ENCODE measurements at places on chromosomes 6 and 20.
A peak's percentile ranks its signal among the peaks of the same experiment; 100 is the strongest.

DNA sequence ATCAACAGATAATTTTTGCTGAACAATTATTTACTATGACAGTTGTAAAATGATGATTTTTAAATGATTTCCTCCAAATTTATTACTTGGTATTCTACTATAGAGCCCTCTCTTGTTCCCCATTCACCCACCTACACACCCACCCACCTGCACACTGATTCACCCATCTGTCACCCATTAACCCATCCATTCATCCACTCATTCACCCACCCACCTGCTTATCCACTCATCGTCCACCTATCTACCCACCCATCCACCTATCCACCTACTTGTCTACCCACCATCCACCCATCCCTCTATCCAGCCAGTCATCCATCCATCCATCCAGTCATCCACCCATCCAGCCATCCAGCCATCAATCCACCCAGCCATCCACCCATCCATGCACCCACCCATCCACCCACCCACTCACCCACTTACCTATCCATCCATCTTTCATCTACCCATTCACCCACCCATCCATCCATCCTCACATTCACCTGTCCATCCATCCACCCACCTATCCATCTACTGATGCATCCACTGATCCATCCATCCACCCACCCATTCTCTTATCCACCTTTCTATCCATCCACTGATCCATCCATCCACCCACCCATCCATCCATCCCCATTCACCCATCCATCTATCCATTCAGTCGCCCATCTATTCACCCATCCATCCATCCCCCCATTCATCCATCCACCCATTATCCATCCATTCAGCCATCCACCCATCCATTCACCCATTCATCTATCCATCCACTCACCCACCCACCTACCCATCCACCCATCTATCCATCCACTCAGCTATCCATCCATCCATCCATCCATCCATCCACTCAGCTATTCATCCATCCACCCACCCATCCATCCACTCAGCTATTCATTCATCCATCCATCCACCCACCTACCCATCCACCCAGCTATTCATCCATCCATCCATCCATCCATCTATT lies 72.0 kb downstream of the SYNJ2 start:
- DNase-seq: no peak

DNA sequence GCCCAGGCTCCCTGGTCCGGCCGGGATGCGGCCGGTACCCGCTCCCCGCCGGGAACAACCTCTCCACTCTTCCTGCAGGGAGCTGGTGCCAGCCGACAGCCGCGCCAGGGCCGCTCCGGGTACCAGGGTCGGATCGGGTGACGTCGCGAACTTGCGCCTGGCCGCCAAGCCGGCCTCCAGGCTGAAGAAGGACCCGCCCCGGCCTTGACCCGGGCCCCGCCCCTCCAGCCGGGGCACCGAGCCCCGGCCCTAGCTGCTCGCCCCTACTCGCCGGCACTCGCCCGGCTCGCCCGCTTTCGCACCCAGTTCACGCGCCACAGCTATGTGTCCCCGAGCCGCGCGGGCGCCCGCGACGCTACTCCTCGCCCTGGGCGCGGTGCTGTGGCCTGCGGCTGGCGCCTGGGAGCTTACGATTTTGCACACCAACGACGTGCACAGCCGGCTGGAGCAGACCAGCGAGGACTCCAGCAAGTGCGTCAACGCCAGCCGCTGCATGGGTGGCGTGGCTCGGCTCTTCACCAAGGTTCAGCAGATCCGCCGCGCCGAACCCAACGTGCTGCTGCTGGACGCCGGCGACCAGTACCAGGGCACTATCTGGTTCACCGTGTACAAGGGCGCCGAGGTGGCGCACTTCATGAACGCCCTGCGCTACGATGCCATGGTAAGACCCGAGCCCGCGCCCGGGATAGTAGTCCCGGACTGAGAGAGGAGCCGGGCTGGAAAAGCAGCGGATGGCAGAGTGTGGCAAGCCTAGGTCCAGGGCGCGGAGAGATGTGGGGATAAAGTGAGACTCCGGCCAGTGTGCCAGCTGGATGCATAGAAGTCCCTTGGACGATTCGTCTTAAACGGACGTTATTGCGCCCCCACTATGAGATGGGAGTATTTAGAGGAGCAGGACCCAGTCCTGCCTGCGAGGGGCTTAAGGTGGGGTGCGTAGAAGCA lies at the start of gene NT5E:
NT5E (plus strand) TSS at position 266 of the 942 bp plus-strand sequence; CDS start at position 323, 57 bp downstream.
- DNase-seq: no peak

DNA sequence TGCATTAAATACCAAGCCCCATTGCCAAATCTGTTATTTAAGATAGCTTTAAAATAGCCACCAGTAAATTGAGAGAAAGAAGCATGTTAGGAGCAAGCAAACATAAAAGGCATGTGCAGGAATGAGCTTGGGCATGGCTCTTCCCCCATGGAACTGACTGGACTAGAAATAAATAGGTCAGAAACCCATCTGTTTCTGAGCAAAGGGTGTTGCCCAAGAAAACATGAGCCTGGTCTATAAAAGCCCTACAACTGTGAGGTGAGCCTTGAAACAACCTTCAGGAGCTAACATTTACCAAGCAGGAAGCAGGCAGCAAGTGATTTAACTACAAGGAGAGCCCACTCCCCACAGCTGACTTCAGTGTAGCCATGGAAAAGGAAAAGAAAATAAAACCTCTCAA lies 126.3 kb downstream of the C6orf118 start:
- DNase-seq: no peak

DNA sequence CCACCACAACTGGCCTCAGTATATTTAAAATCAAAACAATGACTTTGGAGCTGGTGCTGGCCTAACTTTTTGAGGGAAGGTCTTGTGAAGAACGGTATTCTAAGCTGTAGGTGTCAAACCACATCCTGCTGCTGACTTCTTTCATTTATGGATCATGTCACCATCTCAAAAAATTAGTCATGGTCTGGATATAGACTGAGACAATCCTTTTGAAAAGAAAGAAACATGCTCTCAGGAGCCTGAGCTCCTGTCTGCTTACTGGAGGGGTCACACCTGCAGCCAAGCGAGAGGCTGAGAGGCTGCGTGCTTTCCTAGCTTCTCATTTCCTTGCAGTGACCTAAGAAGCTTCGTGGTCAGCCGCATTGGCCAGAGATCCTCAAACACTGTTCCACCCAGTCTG lies 55.2 kb downstream of the TIAM2 start:
- no peak for DNase-seq

- DNase-seq: no peak
Measured at GRCh38 chr6:79404261-79404660, 133.0 kb downstream of the LCA5 start.

DNA sequence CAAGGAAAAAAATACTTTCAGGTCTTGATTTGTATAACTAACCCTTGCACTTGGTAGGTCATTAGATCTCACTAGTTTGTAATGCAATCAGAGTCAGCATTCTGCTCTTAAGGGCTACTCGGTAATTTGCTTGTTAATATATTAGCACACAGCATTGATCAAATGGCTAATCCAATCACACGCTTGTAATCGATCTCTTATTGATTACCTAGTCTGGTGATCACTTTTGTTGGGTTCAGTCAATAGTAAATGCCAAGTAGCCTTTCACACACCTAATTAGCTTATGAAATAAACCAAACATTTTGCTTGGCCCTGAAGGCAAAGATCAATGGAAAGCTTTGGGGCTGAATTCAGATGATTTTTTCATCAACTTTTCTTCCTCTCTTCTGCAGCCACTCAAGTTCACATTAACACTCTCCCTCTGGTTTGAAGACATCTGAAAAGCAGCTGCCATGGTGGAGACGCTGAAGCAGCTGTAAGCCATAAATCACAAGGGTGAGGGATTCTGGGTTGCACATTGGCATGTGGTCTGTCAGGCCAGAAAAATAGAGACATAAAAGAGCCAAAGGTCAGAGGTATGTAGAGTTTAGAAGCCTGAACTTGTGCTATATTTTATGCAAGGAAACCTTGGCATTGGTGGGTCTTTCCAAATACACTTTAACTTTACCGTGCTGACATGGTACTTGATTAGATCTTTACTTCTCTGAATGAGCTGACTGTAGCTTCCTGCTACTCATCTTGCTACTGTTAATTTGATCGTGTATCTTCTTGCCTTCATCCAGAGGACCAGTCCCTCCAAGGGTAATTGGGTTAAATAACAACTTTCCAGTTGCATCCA lies 234.4 kb downstream of the SIM1 start:
- no peak for DNase-seq

DNA sequence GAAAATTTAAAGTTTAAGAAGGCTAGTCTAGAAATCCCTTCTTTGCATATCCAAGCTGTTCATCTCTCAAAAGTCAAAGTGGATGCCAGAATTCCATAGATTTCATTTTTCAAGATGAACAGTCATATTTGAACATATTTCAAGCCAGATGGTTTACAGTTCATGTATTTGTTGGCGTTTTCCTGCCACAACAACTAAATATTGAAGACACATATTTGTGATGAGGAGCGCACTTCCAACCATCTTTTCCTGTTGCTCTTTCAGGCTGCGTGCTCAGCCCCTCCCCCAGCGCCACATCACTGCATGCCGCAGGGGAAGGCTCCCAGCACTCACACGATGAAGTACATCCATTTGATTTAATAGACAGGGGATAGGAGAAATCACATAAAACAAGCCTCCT lies 5.9 kb upstream of the NOX3 start:
- no peak for DNase-seq

- no peak for DNase-seq
Measured at GRCh38 chr20:57922083-57922482, 212.3 kb upstream of the PMEPA1 start.

- DNase-seq: peak; percentile 16
Measured at GRCh38 chr6:137949686-137950390, 82.8 kb downstream of the TNFAIP3 start.

GRCh38 chr6:99822741-99823512 lies 171.1 kb downstream of the MCHR2 start:
- peak; percentile 78 for DNase-seq

- DNase-seq: no peak
Measured at GRCh38 chr6:87572883-87573282, 16.9 kb downstream of the RARS2 start.

DNA sequence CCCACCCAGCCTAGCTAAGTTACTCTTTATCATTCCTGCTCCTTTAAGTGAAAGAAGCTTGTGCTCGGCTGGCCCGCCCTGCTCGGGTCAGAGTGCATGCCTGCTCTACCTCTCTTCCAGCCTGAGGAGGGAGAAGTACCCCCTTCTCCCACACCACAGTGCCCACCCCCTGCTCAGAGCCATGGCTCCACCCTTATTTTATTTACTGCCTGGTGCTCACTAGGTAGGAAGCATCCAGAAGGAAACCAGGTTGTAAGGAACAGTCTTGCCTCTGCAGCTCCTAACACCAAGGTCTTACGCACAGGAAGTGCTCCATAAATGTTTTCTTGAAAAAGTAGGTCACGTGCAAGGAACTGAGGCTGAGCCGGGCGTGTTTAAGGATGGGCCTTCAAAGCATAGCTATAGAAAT lies 105.7 kb upstream of the SNX9 start:
- DNase-seq: no peak

- no peak for DNase-seq
Measured at GRCh38 chr6:87350516-87350915, 5.9 kb downstream of the C6orf163 start.

GRCh38 chr20:29689411-29690225 lies 1567.8 kb upstream of the DEFB115 start:
- peak; percentile 43 for DNase-seq

- DNase-seq: no peak
Measured at GRCh38 chr6:32716396-32716795, 24.8 kb upstream of the HLA-DQA2 start.

- DNase-seq: no peak
Measured at GRCh38 chr6:7296602-7297001, 16.4 kb downstream of the SSR1 start.

GRCh38 chr6:6964675-6965074 lies 143.1 kb upstream of the RREB1 start:
- no peak for DNase-seq

DNA sequence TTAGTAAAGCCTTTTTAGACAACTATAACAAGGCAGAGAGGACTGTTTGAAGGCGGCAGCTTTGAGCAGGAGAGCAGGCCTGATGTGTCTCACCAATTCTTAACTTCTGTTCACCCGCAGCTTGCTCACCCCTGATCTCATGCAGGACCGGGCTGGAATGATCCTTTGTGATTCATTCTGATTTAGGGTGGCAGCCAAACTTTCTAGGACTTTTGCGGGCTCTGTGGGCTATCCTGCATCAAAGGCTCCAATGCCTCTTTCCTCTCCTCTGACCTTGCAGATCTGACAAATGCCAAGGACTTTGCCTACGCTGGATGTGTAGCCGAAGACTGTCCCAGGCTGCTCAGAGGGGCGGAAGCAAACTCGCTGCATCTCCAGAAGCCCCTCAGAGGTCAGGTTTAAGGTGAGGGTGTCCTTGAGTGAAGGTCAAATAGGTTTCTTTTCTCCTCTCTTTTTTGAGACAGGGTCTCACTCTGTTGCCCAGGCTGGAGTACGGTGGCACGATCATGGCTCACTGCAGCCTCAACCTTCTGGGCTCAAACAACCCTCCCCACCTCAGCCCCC lies 72.3 kb downstream of the VEGFA start:
- no peak for DNase-seq

GRCh38 chr6:13275435-13275989 lies 52.8 kb downstream of the TBC1D7 start:
- DNase-seq: no peak

- peak; percentile 31 for DNase-seq
Measured at GRCh38 chr6:43926634-43927531, 156.9 kb downstream of the VEGFA start.

DNA sequence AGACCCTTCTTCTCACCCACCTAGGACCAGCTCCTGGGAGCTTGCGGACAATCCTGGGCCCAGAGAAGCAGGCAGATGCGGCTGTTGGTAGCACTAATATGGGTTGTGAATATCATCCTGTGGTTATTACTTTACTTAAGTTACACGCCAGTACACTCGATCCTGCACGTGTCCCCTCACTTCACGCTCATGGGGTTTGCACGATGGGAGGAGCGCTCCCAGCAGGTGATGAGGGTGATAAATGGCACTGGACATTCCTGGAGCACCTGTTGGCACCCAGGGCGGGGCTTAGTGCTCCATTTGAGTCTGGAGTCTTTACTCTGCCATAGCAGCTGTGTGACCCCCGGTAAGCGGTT lies 335.1 kb downstream of the PREX1 start:
- no peak for DNase-seq

DNA sequence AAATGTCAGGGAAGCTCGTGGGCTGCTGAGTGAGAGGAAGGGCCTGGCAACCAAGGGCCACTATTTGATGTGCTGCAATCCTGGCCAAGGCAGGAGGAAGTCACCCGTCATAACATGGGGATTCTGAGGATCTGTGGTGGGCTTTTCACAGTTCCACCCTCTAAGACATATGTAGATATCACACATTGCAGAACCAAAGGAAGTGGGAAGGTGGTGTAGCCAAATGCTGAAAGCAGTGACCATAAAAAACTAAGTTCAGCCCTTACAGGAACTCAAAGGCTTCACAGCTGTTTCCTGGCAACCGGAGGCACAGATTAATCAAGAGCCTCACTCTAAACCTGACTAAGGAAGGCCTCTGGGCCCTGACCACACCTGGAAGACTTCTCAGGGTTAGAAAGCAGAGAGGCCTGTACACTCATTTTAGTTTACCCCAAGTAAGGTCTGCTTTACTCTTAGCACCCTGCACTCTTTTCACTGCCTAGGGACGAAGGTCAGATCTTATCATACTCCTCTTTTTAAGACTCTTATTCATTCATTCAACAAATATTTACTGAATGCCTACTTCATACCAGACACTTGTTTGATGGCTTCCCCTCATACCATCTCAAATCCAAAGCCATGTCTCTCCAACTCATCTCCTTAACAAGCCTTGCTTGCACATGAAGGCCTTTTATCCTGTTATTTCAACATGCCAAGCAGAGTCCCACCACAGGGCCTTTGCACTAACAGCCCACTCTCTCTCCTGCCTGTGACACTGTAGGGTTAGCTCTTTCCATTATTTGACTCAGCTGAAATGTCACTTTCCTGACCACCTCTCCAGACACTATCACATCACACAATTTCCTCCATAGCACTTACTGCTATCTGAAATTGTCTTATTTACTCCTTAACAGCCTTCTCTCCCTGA lies 2.6 kb downstream of the UBE2V1 start:
- no peak for DNase-seq

Measured in NCI-H774 (cell line).